Activated naive CD4-positive, alpha-beta T cell treated with anti-CD3 and anti-CD28 coated beads, Interleukin-2, amount 10 ng/mL, durations not matched to agents 7 days and 5 days (primary cell): ENCODE measurements at places on chromosomes 1 and 21.

DNA sequence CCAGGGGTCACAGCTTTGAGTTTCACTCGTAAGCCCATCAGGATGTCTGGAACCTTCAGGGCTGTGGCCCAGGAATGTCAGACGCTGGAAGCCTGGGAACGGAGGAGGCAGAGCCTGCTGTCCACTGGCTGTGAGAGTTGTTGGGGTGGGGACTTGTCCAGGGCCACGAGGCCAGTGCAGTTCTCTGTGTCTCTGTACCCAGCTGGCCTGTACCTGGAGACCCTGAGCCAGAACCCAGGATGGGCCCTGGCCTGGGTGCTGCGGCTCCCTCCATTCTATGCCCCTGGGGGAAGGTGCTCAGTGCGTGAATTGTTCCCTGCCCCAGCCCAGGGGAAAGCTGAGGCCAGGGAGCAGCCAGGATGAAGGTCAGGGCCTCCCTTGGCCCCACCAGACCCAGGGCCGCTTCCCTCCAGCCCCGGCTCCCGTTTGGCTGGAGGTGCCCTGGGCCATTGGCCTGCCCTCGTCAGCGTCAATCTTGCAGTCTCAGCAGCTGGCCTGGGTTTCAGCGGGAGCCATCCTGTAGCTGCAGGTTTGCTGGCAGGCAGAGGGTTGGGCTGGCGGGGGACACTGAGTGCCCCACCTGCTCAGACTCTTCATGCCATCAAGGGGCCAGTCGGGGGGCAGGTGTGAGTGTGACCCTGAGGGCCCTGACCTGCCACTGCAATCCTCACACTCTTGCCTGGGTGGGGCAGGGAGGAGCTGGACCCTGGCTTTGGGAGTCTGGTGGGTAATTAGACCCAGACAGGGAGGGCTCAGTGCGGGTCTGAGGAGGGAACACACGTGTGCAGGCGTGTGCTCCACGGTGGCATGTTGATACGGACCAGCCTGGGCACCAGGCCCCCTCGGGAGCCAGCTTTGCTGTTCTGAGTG is 724 bp upstream of the CALML6 start:
- no peak for DNase-seq

DNA sequence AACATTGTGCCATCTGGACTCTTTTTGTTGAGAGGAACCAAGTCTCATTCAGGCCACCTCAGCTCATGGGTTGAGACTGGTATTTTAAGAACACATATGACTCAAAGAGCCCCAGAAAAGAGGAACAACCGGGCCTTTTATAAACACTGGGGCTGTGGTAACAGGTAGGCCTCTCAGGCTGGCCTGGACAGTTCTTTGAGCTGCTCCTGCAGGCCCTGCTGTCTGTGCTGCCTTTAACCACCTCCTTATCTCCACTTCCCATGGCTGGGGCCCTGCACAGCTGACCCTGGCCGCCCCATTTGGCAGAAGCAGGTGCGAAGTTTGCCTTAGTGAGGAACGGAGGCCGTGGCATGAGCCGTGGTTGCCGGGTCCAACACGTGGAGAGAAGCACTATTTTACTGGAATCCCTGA is 163.3 kb downstream of the RHOU start:
- no peak for DNase-seq

DNA sequence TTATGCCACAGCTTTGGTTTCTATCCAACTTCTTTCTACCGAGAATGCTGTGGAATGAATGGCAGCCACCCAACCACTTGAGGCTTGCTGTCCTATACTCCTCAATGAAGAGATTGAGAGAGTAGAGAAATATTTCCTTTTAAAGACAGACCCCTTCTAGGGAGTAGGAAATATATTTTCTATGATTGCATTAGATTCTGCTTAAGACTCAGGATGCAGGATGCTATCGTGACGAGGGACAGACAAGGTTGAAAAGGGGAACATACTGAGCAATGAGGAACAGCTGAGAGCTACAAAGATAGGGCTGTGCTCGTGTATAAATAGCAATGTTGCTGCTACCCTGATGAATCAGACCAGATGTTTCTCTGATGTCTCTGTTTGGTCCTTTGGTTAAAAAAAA is 7.1 kb upstream of the RASAL2 start:
- DNase-seq, result no peak

DNA sequence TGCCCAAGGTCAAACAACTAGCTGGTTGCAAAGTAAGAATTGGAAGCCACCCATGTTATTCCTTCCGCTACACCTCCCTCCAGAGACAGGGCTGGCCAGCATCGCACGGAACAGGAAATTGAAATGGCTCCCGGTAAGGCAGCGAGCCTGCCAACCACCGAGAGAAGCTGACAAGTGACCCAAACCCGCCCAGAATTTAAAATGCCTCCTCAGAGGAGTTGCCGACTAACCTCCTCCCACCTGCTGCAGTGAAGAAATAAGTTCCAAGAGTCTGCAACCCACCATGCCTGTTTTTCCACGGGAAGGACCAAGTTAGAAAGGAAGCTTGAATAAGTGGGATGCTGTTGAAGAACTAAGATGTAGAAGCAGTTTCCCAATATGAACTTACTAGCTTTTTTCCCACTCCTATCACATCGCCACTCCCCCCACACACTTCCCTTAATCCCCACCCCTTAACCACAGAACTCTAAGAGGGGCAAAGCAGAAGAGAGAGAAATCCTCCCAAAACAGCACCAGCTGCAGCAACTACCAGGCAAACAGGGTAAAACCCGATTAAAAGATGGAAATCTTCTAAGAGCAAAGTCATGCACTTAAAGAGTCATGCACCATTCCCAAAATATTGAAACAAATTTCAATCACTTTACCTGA is 78.6 kb downstream of the TIAM1 start:
- DNase-seq, result no peak

DNA sequence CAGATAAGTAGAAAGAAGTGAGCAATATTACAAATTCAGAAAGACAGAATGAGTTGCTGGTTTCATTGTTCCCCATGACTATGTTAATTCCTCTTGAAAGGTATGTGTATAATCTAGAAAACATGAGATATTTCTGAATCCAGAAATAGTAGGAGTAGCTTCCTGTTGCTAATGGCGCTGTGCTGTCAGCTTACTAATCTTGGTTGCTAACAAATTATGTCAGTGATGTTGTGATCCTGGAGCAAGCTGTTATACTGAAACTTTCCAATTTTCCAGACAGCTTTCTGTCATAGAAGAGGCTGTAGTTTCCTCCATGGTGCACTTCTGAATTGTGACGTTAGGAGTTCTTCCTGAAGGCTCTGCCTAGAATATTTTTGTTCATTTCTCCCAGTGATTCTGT is 372.3 kb downstream of the USP25 start:
- no peak for DNase-seq

- DNase-seq, result no peak
Observed at GRCh38 chr1:234315588-234315987, 57.7 kb upstream of the COA6 start.

GRCh38 chr1:81915937-81916336 is 115.2 kb downstream of the ADGRL2 start:
- no peak for DNase-seq

DNA sequence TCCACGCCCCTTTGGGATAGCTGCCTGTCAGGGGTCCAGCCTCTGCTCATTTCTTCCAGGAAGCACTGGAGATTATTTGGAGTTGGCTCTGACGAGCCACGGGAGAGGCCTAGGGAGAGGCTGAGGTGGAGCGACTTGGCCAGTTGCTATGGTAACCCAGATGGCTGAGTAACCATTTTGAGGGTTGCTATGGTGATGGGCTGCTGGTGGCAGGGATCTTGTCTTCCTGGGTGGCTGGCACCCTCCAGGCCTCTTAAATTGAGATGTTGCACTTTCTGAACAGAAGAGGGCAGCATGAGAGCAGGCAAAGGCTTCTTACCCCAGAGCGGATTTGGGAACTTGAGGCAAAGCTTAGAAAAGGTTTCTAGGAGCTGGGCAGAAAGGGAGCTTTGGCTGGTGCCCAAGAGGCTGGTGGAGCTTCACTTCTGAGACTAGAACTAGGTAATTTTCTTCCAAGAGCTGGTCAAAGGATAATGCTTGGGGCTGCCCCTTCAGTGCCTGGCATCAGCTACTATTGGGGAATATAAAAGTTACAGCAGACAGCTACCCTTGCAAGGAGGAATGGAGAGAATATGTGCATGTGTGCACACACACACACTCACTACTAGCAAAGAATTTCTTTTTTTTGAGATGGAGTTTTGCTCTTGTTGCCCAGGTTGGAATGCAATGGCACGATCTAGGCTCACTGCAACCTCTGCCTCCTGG is 72.5 kb downstream of the NDUFS5 start:
- DNase-seq, result peak; percentile 74

GRCh38 chr1:54375712-54376429 is 30.3 kb downstream of the SSBP3 start:
- DNase-seq, result no peak

GRCh38 chr21:35926003-35926740 is 134.2 kb downstream of the SETD4 start:
- no peak for DNase-seq

DNA sequence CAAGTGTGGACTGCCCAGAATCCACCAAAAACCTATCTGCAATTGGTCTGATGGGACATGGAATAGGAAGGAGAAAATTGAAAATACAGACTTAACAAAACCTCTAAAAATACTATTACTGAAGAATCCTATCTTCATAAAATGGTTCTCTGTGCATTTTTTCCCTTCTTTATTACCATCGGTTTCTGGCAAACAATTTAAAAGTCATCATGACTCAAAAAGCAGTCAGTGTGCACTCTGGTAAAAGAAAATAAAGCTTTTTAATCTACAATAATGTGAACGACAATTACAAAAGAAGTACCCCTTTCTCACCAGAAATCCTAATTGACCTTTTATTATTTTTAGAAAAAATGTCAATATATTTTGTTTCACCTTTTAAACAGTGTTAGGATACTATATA is 186.3 kb downstream of the TPR start:
- no peak for DNase-seq

DNA sequence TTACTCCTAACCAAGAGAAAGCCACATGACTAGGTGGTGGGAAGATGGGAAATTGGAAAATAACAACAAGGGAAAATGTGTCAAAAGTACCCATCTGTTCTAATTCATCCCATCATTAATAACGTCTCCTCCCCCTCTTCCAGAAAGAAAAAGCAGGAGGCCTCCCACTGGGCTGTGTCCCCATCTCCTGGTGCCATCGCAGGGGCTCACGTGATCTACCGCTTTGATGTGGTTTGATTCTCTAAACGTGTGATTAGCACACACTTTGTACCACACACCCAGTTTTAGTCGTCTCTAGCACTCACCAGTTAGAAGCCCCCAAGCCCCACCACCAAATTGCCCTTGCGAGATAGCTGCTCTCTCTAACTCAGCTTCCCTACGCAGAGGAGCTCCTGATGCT is 353.6 kb downstream of the RRAGC start:
- DNase-seq, result no peak

DNA sequence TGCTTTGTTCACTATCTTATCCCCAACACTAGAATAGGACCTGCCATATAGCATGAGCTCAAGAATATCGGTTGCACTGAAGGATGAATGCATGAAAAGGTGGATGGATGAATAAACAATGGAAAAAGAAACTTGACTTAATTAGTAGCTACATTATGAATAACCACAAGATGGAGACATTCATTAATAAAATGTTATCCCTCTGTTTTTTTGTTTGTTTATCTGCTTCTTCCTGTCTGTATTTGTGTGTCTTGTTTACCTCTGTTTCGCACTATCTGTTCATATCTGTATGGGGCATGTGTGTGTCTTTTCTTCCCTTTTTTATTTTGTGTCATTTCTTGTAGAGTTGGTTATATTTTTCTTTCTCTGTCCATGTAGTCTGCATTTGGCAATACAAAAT is 1.1 kb upstream of the OR14I1 start:
- DNase-seq, result no peak

DNA sequence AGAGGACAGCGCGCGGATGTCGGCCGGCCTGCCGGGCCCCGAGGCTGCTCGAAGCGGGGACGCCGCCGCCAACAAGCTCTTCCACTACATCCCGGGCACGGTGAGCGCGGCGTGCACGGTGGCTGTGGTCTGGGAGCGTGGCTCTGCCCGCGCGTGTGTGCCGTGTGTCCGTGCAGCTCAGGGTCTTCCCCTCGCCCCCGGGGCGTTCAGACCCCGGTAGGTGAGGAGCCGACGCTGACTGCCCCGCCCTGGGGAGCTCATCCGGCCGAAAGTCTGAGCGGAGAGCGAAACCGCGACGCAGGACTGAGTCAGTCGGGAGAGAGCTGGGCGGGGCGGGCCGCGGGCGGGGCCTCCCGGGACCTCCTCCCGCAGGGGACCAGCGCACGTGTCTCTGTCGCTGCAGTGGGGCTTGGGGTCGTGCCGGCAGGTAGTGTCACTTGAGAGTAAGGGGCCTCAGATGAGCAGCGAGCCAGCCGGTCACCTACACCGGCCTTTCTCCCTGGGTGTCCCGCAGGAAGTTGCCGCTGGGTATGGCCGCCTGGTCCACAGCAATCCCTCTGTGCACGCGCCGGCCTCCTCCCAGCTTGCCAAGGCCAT is 520 bp downstream of the PLEKHN1 start:
- DNase-seq, result peak; percentile 91

DNA sequence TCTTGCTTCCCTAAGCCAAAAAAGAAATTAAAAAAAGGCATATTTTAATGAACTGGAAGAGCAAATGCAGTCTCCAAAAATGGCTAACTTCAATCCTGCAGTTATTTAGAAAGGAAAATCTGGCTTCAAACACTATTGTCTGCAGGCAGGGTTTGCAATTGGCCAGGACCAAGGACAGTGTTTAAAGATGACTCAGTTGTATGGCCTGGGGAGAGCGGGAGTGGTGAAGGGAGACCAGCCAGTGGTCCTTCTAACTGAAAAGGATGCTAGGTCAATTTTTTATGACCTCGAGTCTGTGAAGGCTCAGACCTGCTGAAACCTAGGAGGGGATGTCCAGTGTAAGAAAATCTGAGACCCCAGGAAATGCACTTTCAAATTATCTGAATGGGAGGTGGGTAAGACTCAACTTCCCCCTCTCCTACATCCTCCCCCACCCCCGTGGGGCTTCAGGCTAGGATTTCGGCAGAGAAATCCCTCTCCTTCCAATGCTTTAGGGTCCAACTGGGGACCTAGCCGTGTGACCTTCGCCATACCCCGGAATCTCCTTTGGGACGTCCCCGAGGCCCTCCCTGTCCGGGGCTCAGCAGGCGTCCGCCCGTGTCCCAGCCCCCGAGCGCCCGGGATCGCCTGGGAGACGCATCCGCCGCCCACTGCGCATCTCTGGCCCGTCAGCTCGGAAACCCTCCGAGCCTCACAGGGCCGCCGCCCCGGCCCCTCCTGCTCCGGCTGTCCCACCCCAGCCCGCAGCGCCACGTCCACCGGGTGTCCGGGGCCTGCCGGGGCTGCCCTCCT is 602 bp upstream of the RIMKLA start:
- no peak for DNase-seq

DNA sequence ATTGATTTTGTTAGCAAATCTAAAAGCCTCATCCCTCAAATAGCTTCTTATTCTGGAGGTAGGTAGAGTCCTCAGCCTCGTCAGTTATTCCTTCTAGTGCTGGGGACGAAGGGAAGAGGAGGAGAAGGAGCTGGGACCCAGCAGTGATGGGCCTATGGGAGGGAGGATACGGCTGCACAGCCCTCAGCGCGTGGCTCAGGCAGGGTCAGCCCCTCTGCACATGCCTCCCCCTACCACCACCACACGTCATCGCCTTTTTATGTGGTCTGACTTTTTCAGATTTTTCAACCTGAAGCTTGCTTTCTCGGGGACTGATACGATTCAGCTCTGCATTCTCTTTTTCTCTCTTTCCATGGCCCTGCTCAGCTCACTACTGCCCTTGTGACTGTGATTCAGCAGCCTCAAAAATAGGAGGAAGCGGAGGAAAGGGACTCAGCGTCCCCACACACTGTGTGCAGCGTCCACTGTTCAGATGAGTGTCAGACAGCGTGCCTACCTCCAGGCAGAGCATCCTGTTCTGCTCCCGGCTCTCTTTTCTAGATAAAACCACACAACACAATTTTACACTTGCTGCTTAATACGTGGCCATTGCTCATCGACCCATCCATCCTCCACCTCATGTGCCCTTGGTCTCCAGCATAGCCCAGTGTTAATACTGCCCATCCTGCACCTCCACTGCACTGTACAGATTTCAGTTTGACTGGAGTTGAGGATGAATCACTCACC is 827 bp downstream of the OR2B11 start:
- DNase-seq, result no peak
